ENCODE measurements at places on chromosomes 5 and 9.

DNA sequence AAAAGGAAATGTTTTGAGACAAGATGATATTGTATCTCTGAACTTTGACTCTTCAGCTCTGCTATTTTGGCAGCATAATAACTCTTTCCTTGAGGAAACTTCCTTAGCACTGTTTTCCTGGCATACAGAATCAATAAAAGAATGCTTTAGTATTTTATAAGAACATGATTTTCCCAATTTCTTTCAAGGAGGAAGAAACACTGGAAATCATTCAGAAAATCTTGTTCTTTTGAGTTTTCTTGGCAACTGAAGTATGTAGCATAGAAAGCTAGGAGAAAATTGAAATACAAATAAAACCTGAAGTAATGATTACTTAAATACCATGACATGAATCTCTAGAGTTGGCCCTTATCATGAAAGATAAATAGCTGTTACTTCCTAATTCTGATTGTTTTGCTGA, 461.4 kb upstream of the ZNF608 start:
- no peak for DNase-seq

DNA sequence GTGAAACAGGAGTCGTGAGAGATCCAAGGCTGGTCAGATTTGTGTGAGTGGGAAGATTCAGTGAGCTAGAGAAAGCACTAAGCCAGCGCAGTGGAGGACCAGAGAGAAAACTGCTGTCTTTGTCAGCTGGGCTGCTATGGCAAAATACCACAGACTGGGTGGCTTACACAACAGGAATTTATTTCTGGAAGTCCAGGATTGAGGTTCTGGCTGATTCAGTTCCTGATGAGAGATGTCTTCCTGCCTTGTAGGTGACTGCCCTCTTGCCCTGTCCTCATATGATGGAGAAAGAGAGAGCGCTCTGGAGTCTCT, 24.2 kb upstream of the ANKRD33B start:
- DNase-seq, result no peak

GRCh38 chr5:137269274-137269673, 229.9 kb downstream of the SPOCK1 start:
- DNase-seq, result no peak

- no peak for DNase-seq
These were observed 320.9 kb downstream of the NTRK2 start for GRCh38 chr9:84990416-84990815.

DNA sequence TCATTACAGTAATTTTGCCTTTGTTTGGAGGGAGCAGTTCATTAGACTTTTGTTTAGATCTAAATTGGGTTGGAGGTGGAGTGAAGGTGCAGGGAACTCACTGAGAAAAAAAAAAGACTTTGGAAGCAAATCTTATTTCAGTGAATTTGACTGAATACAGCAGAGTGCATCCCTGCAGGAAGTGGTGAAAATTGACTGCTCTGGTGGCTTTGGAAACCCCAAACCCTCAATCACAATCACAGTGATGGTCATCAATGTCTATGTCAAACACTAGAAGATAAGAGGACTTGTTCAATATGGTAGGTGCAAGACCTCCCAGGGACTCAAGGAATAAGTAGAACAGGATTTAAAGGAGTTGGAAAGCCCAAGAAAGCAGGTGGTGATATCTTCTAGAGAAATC, 76.0 kb upstream of the RASA1 start:
- no peak for DNase-seq

DNA sequence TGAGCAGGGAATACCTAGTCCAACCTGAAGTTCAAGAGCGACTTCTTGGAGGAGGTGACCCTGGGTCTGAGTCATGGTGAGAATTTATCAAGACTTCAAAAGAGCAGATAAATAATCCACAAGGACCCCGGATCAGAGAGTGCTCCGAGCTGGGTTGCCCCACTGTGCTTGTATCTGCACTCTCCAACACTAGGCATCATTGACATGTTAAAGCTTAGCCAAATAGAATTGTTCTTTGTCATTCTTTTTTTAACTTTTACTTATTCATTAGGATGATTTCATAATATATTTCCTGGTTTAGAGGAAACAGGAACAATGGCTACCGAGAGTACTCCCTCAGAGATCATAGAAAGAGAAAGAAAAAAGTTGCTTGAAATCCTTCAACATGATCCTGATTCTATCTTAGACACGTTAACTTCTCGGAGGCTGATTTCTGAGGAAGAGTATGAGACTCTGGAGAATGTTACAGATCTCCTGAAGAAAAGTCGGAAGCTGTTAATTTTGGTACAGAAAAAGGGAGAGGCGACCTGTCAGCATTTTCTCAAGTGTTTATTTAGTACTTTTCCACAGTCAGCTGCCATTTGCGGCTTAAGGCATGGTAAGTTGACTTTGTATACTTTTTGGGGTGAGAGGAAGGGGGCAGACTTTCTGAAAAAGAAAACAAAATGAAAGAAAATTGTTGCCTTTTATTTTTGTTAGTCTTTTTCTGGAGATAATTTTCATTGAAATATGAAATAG, at the start of gene CARD6:
TSS of gene CARD6 (plus strand) at position 300 of the 738 bp plus-strand sequence. CDS start at position 316, 16 bp downstream.
- no peak for DNase-seq

DNA sequence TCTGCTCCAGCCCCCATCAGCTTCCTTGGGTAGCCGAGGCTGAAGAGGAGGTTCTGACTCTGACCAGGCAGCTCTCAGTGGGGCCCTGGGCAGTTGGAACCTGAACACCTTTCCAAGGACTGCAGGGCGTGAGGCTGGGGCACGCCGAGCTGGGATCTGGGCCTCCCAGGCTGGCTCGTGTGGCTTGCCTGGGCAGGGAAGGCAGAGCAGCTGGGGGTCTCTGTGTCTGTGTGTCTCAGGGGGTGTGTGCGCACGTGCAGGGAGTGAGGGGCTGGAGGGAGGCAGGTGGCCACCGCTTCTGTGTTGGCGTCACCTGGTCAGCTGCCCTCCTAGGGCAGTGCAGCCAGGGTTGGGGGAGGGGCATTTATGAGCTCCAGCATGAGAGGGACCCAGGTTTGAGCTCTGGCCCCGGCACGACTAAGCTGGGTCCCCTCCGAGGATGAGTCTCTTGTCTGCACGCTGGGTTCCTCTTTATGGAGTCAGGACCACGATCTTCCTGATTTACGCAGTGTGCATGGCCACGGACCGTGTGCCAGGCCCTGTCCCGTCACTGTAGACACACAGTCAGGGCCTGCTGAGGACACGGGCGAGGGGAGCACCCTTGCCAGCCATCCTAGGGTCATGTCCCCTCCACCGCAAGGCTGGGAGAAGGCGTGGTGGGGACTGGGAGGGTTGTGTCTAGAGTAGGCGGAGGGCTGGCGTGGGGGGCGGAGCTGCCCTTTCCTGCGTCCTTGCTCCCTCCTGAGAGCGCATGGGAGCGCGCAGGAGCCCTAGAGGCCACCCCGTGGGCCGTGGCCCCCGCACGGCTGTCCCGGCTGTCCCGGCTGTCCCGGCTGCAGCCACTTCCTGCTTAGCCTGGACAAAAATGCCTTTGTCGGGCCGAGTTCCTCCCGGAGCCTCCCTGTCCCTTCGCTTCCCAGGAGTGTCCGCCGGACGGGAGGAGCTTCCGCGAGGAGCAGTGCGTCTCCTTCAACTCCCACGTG, 4.6 kb downstream of the ADAMTSL2 start:
- no peak for DNase-seq

GRCh38 chr9:87080512-87081264, 133.4 kb upstream of the GAS1 start:
- DNase-seq, result no peak

DNA sequence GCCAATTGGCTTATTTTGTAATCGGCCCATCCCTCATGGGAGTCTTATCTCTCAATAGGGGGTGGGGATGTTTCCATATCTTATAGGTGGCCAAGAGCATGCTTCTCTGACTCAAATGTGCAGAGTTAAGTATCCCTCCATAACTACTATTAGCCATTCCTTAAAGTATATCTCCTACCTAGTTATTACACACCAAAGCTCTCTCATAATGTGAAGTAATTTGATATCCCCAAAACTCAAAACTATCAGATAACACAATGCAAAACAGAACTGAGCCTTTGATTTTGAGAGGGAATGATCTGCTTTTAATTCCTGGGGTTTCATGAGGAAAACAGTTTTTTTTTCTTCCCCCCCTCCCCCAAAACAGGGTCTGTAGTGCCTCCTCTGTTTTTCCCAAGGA, 28.4 kb downstream of the UNC13B start:
- DNase-seq, result no peak
